Stimulated activated naive CD4-positive, alpha-beta T cell (primary cell): ENCODE measurements at places on chromosomes 7 and 10.

DNA sequence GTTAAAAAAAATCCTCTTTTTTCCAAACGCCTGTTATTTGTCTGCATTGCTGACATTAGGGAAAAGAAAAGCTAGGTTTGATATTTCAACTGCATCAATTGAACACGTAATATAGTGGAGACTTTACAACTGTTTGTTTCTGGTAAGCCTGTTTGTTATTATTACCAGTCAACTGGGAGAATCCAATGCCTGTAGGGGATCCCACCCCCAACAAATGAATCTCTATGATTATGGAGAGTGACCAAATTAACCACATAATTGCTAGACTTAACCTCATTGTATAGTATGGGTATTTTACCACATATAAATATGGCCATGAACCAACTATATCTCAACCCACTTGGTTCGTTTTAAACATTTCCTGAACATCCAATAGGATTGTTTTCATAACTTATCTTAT is 216.1 kb downstream of the TWIST1 start:
- no peak for DNase-seq

DNA sequence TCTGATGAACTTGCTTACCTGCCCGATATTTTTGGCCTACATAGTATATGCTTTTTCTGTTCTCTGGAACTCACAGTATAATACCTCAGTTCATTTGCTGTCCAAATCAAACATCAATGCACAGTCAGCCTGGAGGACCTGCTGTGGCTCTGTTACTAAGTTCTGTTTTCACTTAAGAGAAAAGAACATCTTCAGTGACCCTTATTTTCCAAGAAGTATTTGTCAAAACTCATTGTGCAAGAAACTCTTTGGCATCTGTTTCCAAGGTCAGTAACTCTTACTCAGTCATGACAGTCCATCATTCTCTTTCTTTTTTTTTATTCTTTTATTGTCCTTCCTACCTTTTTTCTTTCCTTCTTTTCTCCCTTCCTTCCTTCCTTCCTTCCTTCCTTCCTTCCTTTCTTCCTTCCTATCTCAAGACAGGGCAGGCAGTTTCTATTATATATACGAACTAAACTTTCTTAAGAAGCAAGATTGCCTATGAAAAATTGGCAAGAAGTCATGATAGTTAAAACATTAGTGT is 37.8 kb upstream of the SEM1 start:
- no peak for DNase-seq

GRCh38 chr10:31526681-31527080 is 207.7 kb downstream of the ZEB1 start:
- DNase-seq = no peak

GRCh38 chr10:79027147-79028055 is 41.4 kb upstream of the ZMIZ1 start:
- DNase-seq = no peak

- DNase-seq = no peak
Measured at GRCh38 chr7:120856198-120856597, 1.7 kb downstream of the TSPAN12 start.

DNA sequence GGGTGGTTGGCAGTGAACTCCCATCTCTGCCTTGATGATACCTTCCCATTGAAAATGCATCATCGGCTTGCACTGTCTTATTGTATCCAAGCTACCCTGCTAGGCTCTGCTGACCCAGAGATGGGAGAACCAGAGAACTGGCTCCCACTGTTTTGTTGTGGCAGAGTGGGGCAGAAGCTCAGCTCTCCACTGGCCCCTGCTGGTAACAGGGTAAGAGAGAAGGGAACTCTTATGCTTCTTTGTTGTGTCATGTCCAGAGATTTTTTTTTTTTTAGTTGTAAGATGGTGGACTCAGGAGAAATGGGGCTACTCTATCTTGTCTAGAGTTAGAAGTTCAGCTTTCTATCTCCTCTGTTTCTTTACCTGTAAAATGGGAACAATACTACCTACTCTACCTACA is 100.5 kb upstream of the SDK1 start:
- DNase-seq = no peak

DNA sequence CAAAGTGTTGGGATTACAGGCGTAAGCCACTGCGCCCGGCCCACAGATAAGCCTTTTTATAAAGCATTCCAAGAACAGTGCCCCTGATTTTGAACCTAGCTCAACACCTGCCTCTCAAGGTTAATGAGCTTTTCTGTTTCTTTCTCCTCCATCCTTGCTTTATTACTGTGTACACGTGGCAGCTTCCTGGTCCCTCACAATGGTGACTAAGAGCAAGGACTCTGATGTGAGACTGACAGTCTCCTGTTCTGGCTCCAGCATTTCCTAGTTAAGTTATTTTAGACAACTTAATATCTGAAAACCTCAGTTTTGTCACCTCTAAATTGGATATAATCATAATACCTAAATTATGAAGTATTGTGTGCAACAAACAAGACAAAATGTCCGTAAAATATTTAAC is 9.9 kb downstream of the HABP2 start:
- no peak for DNase-seq
